Pancreas (tissue), 10 donors: ENCODE measurements at places on chromosomes 12 and 14. TPM values are rescaled to one million over a fixed set of nuclear protein-coding genes. Genes with fewer than 3 reads are reported as not detected.

DNA sequence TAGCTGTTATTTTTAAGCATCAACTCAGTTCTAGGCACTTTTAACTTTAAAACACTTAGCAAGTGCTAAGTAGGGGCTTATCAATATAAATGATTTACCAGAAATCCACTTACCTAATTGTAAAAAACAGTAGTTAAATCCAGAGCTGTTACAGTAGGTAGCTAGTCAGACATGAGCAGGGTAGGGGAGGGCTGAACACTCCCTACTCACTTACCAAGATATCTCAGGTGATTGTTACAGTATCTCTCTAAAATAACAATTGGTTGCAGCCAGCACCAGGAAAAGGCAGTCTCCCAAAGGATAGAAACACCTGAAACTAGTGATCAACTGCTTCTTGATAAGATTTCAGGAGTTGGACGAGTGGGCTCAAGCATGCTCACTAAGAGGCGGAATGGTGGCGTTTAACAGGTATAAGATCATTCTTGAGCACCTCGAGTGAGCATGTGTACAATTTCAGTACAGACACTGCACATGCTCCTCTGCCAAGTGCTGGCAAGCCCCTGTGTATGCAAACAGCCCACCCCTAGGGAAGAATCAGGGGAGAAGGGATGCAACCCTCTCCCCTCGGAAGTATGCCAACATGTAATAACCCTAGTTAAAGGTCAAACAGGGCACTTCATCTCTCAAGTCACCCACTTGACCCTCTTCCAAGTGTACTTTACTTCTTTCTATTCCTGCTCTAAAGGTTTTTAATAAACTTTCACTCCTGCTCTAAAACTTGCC lies 1113.6 kb upstream of the SEL1L start:
- DNase-seq, result no peak

DNA sequence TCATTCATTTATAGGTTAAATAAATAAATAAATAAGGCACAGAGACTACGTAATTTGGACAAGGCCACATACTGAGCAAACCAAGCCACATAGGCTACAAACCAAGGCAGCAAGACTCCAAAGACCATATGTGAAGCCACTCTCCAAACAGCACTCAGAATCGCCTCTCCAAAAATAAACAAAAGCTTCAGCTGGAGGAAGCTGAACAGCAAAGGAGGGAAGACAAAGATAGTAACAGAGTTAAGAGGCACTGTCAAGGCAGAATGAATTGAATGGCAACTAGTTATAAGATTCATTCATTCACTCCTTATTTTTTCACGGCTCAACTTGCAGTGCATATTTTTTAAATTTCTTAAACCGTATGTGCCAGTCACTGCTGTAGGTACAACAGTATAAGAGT lies 200.5 kb upstream of the GRIP1 start:
- no peak for DNase-seq

DNA sequence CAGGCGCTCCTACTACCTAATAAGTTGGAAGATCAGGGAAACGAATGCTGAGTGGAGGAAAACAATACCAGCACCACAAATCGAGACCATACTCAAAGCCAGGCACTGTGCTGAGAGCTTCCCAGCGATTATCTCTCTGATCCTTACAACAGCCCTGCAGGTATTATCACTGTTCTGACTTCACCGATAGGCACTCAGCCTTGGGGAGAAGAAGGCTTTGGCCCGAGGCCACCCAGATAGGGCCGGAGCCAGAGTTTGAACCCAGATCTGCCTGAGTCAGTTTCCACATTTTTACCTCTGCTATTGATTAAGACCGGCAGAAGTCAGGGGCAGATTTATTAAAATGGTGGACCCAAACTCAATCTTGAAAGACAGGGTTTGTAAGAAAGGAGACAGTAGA lies 4.9 kb downstream of the SVOP start:
- DNase-seq, result no peak

DNA sequence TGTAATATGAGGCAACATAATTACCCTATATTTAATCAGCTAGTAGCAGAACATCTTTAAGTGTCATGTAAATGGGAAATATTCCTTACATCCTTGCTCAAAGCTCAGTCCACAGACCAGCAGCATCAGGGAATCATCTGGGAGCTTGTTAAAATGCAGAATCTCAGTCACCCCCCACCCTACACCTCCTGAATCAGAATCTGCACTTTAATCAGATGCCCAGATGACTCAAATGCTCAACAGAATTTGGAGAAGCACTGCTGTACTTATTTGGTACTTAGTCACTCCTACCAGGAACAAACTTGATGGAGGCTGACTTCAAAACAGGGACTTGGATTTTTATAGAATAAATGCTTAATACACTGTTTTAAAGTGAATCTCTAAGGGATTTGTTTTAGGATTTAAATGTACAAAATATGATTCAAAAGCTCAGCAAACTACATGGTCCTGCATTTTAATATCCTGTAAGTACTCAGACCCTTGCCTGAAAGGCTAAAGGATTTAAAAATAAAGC lies 96.5 kb downstream of the ARMH4 start:
- DNase-seq, result no peak

DNA sequence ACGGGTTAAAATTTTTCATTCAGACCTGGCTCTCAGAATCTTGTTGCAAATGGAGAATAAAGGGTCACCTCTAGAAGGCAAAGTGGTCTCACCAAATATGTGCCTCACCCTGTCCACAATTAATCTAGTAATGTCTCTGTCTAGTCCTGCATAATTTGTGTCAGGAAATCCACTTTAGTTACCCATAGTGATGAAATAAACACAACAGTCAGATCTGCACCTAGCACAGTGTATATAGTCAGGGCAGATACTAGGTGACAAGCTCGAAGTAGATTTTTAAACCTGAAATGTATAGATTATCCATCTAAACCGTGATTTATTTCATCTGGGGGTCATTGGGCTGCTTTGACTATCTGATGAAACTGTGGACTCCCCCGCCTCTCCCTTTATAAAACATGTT lies 15.9 kb upstream of the FLVCR2 start:
- no peak for DNase-seq

GRCh38 chr14:65485516-65485915 lies 73.0 kb downstream of the FUT8 start:
- DNase-seq, result no peak

DNA sequence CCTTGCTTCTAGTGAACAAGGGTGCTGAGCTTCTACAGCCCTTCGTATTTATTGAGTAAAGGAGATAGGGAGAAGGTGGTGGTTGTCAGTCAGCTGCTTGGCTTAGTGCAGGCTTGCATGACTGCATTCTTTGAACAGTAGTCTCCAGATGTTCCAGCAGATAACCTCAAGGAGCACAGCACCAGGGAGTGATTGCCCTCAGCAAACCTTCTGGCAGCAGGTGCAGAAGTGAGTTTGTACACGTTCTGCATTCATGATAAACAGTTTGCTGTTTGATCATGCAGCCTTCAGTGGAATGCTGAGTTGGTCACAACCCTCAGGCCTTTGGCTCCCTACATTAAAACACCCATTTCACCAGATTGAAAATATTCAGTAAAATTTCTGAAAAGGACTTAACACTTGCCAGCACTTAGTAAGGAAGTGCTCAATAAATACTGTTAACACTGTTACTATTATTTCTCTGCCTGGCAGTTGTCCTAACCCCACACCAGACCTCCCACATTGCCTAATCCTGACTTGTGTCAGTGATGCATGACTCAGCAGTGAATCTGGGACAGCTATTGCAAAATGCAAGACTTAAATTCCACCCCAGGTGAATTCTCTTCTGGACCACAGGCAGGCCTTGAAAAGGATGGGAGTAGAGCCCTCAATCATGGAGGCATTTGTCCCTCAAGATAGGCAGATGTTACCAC lies 18.9 kb upstream of the CARMIL3 start:
- DNase-seq, result no peak

GRCh38 chr12:106673141-106673540 lies 90.3 kb downstream of the RFX4 start:
- no peak for DNase-seq

- no peak for DNase-seq
These were observed 12.3 kb downstream of the IL31 start for GRCh38 chr12:122161682-122162081.

DNA sequence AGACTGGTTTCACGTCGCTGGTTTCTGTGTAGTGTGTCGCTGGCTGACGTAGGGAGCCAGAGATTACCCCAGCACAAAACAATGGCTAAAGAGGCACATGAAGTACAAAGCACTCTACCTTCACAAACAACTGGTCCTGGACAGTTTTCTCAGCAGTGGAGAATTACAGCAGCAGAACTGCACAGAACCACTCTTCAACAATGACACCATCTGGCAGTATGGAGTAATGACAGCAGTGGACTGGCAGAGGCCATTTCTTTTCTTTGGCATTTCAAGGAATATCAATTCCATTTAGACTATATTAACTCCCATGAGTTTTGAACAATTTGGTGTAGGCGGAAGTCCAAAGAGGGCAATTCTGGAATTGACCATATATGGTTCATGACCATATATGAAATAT lies 1074.1 kb downstream of the AACS start:
- no peak for DNase-seq

DNA sequence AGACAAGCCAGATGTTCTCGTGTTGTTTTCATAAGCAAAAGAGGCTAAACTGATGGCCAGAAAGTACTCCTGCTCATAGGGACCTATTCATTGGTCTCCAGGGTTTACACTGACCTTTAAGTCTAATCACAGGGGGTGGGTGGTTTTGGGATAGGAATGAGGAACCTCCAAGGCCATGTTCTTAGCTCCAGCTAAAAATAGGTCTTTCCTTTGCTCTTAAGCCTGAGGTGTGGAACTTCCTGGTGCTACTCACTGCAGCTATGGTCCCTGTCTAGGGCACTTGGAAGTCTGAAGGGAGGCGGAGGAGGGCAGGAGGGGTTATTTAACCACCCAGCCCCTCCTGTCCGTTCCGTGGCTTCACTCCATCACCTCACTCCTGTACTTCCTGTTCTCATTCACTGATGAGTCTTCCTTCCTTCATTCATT lies 18.6 kb downstream of the GPRC5A start:
- DNase-seq, result no peak

DNA sequence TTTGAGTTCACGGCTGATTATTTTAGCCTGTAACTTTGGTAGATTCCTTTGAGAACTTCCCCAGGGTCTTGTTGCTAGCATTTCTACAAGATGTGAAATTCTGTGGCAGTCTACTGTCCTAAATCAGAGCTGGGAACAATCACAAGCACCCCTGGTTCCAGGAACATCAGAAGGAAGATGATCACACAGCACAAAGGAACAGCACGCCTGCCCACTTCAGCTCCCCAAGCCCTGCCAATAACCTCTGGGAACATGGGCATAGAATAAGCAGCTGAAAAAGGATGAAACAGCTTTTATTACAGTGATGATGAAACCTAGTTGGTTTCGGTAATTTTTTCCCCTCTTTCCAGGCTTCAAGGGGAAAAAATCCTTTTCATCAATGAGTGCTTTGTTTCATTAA lies 12.3 kb downstream of the GPR19 start:
- DNase-seq, result no peak

DNA sequence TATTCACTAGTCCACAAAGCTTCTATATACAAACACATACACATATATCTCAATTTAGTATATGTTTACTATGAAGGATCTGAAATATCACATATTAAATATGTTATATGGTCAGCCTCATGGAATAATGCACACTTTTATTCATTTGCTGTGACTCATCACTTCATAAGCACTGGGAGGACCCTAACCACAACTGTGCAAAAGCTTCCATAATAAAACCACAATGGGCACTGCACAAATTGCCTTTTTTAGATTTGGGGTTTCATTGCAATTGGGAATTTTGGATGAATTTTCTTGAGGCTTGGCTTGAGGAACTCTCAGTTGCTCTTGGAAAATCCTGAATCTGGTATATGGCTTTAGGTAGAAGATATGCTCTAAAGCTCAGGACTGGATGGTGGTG lies 399.4 kb downstream of the C12orf75 start:
- no peak for DNase-seq

DNA sequence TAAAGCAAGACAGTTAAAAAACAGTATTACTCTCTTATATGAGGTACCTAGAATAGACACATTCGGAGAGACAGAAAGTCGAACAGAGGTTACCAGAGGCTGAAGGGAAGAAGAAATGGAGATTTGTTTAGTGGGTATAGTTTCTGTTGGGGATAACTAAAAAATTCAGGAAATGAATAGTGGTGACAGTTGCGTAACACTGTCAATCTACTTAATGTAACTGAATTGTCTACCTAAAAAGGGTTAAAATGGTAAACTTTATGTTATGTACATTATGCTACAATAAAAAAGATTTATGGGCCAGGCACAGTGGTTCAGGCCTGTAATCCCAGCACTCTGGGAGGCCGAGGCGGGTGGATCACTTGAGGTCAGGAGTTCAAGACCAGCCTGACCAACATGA lies 30.6 kb upstream of the SLC6A13 start:
- DNase-seq, result no peak

GRCh38 chr12:18368594-18368993 lies 107.3 kb downstream of the PIK3C2G start:
- no peak for DNase-seq

GRCh38 chr14:22225516-22226140 lies 363.4 kb downstream of the DAD1 start:
- DNase-seq, result no peak

GRCh38 chr12:101328917-101329316 lies 49.0 kb downstream of the UTP20 start:
- no peak for DNase-seq

DNA sequence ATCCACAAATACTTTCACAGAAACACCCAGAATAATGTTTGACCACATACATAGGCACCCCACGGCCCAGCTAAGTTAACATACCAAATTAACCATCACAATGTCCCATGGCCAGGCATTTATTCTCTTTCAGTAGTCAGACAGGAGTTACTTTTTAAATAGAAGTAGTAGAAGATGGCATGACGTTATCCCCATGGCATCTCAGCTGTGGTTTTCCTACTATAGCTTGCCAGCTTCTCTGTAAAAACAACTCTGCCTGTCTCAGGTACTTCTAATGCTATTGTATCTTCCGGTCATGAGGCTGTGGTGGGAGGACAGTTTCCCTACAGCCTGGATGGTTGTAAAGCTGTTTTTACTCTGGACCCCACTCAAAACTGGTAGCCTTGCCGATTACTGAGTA lies 19.3 kb downstream of the CTSG start:
- DNase-seq, result no peak

DNA sequence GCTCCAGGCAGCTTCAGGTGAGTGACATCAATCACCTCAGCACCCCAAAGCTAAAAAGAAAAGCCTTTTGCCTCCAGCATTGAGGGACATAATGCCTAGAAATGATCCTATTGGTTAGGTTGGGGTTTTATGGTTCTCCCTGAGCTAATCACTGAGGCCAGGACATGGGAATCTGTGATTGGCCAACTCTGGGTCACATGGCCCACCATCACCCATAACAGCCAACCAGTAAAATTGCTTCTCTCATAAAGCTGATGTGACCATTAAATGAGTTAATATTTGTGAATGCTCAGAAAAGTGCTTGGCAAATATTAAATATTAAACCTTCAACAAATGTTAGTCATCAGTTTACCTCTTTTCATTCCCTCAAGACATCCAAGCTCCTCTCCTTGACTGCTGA lies 60.2 kb downstream of the TBX3 start:
- DNase-seq, result no peak

GRCh38 chr12:115891556-115892164 lies 385.8 kb downstream of the MED13L start:
- DNase-seq, result no peak

The PLD4 gene
- 0.52 TPM for polyA plus RNA-seq

The NYNRIN gene
- polyA plus RNA-seq, result 2.7 TPM

The KLRC1 gene
- polyA plus RNA-seq, result 0.45 TPM

The NRIP2 gene
- polyA plus RNA-seq, result 1.2 TPM

The PAX9 gene
- not detected for polyA plus RNA-seq

The EPS8 gene
- 10.3 TPM for polyA plus RNA-seq

The ZDHHC22 gene
- 0.04 TPM for polyA plus RNA-seq
